SW480 (cell line): ENCODE measurements at places on chromosomes 2 and 18.

GRCh38 chr18:36107477-36107876 lies 21.7 kb downstream of the SLC39A6 start:
- no peak for DNase-seq

GRCh38 chr2:160694221-160694620 lies 200.6 kb upstream of the RBMS1 start:
- DNase-seq, result no peak

DNA sequence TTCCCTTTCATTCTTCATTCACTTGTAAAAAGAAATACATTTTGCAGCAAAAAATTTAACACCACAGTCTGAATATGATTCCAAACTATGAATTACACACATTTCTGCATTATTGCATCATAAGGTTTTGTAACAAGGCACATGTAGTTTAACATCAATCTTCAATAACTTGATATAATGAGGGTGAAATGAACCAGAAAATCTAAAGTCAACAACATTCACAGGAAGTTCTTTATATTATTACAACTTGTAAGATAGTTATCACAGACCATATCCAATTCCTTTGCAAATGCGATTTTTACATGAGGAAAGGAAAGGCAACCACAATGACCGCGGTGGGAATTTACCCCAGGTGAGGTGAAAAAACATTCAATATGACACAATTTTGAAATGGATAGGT lies 213.3 kb downstream of the NAPG start:
- DNase-seq, result peak; percentile 59

DNA sequence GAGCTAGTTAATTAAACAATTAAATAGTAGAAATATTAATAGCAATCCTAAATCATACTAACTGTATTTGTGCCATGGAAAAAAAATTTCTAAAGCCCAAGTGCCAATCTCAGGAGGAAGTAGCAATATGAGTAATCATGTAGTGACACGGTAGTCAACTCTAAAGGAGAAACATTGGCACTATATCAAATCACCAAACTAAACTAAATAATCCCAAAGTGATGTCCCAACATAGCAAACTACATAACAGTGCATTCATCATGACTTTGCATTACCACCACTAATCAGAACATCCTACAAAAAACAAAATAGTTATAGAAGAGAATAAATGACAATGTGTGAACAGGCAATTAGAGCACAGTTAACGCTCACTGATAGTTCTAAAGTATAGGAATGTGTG lies 195.1 kb downstream of the EXOC6B start:
- no peak for DNase-seq

GRCh38 chr18:31070206-31070605 lies 27.7 kb upstream of the DSC3 start:
- DNase-seq, result no peak

- no peak for DNase-seq
These were observed 50.9 kb upstream of the RGPD4 start for GRCh38 chr2:107775791-107776190.

GRCh38 chr2:226883296-226883795 lies 47.5 kb downstream of the RHBDD1 start:
- DNase-seq, result no peak

DNA sequence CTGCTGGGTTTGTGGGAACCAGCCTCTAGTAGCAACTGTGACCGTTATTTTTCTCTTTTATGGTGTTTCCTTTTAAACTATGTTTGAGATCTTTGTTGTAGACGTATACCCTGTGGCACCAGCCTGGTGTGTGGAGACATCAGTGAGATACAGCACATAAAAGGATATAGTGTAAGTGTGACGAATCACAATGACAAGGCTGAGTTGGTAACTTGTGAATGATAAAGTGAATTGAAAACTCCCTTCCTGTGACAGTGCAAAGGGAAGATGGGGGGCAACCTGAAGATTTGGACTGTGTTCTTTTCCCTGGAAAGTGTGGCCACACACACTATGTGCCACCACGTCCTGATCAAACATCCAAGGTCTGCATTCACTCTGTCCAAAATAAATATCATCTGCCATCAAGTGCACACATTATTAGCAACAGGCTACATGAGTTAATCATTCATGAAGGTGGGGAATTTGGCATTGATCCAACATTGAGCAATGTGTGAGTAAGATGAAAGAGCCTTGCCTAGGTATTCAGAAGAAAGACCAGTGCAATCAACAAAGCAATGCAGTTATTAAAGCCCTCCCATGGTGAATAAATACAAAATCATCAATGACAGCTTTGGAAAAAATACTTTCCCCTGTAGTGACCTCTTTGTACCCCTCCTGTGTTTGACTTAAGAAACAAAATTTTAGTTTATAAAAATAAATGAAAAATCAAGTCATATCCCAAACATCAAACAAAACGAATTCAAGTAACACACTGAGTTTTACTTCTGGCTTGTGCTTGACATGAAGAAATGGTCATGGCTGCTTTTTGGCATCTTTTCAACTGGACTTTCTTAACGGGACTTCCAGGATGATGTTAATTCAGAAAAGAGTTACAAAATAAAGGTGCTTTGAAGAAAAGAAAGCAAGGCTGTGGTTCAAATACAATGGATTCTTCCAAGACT lies 1280.5 kb upstream of the ZEB2 start:
- DNase-seq, result peak; percentile 82

GRCh38 chr2:216932113-216932862 lies 72.4 kb upstream of the TNP1 start:
- no peak for DNase-seq

GRCh38 chr18:48263192-48263853 lies 145.9 kb downstream of the ZBTB7C start:
- DNase-seq, result no peak

DNA sequence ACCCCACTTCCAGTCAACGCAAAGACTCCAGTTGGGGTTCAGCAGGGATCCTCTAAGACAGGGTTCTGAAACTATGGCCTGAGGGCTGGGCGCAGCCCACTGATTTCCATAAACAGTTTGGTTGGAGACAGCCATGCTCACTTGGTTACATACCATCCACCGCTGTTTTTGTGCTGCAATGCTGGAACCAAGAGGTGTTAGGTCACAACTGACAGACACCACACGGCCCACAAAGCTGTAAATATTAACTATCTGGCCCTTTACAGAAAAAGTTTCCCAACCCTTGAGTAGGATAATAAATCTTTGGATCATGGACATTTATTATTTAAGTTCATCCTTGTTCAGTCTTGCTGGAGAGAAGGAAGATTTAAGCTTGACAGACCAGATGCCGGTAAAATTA lies 8.4 kb upstream of the CD226 start:
- DNase-seq, result no peak

DNA sequence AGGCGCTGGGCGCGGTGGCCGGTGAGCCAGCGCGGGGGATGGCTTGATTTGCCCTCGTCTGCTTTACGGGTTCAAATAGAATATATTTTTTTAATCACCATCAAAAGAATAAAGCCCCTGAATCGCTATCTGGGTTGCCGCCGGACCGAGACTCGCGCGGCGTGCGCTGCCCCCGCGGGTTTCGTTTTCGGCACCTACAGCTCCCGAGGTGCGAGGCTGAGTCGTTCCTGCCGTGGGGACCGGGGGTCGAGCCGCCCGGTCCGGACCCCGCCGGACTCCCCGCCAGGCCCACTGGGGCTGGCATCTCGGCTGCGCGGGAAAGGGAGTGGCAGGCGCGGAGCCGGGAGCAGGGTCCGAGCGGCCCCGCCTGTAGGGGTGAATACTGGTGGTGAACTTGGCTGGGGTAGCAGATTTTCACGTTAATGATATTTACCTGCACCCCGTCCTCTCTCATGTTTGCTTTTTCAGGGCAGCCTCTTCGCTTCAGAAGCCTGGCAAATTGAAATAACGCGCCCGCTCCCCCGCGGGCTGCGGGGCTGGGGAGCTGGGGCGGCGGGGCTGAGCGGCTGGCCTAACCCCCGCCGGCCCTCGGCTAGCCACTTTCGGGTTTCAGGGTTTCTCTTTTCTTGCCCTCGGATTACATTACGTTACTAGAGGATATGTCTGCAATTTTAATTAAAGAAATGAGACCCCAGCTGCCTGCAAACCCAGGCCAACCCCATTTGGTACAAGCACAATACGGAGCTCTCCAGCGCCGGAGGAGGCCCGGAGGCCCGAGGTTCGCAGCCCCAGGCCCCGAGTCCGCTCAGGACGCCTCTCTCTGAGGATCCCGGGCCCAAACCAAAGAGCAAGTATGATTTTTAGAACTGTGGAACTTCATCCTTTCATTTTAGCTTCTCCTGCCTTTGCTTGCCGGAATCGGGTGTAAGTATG lies 1.7 kb upstream of the CELF4 start:
- DNase-seq, result no peak

GRCh38 chr18:2956056-2956455 lies 56.9 kb downstream of the LPIN2 start:
- no peak for DNase-seq

- no peak for DNase-seq
These were observed 96.8 kb downstream of the STPG4 start for GRCh38 chr2:47058003-47058931.

DNA sequence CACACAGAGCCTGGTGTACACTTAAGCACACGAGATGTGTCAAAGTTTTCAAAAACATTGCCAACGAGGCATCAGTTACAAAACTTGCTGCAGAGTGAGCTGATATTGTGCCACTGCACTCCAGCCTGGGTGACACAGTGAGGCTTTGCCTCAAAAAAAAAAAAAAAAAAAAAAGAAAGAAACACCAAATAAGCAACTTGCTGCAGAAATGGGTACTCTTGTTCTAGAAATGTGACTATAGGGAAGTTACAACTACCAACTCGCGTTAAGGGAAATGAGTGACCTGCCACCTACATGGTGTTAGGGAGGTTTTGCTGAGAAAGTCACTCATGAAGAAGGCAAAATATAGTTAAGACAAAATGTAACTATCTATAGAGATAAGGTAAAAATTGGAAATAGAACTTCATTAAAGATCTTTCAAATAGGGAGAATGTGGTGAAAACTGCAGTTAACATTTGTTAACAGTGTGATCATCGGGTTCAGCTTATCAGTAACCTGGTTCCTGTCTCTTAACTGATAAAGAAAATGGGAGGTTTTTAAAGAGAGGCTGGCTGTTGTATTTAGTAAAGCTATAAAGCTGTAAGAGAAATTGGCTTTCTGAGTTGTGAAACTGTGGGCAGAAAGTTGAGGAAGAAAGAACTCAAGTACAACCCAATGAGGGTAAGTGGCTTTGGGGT lies at the start of gene IL1RL1:
Gene IL1RL1 (plus strand): TSS at position 600 of the 677 bp plus-strand sequence. CDS start 26,702 bp downstream, outside the sequence.
- no peak for DNase-seq

DNA sequence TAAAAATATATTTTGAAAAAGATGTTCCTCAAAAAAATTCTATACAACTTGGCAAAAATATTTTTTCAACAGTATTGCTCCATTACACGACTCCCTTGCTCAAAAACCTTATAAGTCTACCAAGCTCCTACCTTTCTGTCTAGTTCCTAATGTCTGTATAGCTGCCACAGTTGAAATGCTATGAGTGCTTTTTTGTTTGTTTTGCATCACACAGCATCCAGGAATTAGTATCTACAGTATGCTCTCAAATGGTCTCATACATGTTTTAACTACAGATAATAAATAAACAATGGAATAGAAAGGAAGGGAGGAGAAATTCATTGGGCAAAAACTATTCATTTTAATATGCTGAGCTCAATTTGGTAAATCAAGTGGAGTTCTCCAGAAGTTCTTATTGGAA lies 17.3 kb downstream of the ACADL start:
- no peak for DNase-seq

GRCh38 chr18:53660306-53660705 lies 564.2 kb downstream of the MBD2 start:
- DNase-seq, result no peak

DNA sequence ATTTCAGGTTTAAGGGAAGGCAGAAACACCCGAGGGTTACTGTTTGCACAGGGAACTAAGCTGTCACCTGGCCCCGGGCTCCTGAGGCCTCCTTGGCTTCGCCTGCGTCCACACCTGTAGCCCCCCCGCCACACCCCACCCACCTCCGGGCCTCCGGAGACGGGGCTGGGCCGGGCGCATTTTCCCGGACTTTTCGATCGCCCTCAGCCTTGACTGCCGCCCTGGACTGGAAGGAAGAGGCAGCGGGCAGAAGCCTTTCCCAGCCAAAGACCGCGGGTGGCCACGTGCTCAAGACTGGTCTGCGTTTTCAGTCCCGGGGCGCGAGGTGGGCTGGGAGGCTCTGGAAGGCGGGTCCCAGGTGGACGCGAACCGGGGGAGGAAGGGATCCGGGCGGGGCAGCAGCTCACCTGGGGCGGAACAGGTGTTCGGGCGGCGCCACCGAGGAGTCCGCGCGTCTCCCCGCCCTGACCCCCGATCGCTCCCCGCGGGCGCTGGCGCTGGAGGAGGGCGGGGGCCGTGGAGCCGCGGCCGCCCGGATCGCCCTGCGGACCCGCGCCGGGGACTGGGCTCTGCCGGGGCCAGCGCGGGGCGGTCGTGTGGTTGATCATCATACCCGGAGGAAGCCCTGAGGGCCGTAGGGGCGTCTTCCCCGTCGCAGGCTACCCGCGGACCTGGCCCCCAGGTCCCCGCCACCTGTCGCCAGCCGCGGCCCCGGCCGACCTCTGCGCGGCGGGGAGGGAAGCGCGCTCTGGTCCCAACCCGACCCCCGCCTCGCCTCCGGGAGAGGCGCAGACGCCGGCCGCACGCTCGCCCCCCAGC lies 3.2 kb downstream of the ID2 start:
- peak; percentile 78 for DNase-seq

DNA sequence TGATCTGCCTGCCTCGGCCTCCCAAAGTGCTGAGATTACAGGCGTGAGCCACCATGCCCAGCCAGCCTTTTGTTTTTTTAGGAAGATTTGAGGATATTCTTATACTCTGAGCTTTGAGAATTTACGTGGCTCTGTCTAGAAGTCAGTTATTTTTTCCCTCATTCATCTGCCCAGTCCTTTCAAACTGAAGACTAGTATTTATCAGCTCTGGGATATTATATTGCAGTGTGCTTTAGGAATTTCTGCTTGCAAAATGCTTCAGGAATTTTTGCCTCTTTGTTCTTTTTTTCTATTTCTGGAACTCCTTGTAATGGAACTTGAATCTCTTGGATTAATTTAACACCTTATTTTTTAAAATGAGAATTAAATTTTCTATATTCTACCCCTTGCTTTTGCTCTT lies 22.6 kb downstream of the ACSL3 start:
- no peak for DNase-seq

- peak; percentile 47 for DNase-seq
These were observed 11.4 kb upstream of the UXS1 start for GRCh38 chr2:106205488-106205887.

- DNase-seq, result no peak
These were observed 31.4 kb downstream of the SH3BP4 start for GRCh38 chr2:234983011-234983726.

GRCh38 chr2:213043566-213043965 lies 107.8 kb downstream of the IKZF2 start:
- no peak for DNase-seq

- DNase-seq, result no peak
These were observed 5.0 kb upstream of the GPR35 start for GRCh38 chr2:240620149-240620731.

GRCh38 chr2:54424555-54425163 lies 31.5 kb upstream of the SPTBN1 start:
- DNase-seq, result no peak

- DNase-seq, result peak; percentile 1
These were observed 61.0 kb downstream of the AQP4 start for GRCh38 chr18:26804519-26804918.
